A549 treated with dexamethasone at 1 μM for 4 hours (cell line): ENCODE measurements at places on chromosomes 3 and 15. TPM values are rescaled to one million over a fixed set of nuclear protein-coding genes. Genes with fewer than 3 reads are reported as not detected.

TRIM42 gene
- not detected in 5 replicates for total RNA-seq

ANKUB1 gene
- total RNA-seq: not detected in 5 replicates

HDGFL3 gene
- 59.5 to 72.8 TPM (median 67.3 TPM) in 5 replicates for total RNA-seq

TMEM212 gene
- not detected in 5 replicates for total RNA-seq

TMED3 gene
- 155 to 185 TPM (median 176 TPM) in 5 replicates for total RNA-seq

CSPG4 gene
- 0.06 to 0.18 TPM (median 0.11 TPM) in 5 replicates for total RNA-seq

POC1A gene
- 15.8 to 19.0 TPM (median 18.2 TPM) in 5 replicates for total RNA-seq

SQOR gene
- total RNA-seq: 69.7 to 78.6 TPM (median 74.4 TPM) in 5 replicates

MOBP gene
- 0.03 to 0.15 TPM (median 0.08 TPM) in 5 replicates for total RNA-seq

CHDH gene
- 1.4 to 2.4 TPM (median 1.8 TPM) in 5 replicates for total RNA-seq

CCDC9B gene
- 13.0 to 26.8 TPM (median 19.2 TPM) in 5 replicates for total RNA-seq

ITIH1 gene
- 0.06 TPM in 1 of 5 replicates, not detected in the others for total RNA-seq

PLSCR2 gene
- 0.11 to 0.19 TPM in 2 of 5 replicates, not detected in the others for total RNA-seq

FBXL22 gene
- 0.14 to 0.49 TPM (median 0.27 TPM) in 5 replicates for total RNA-seq

CMSS1 gene
- 47.1 to 60.6 TPM (median 52.3 TPM) in 5 replicates for total RNA-seq

ALS2CL gene
- 4.0 to 10.0 TPM (median 7.3 TPM) in 5 replicates for total RNA-seq

KLHL6 gene
- 0.01 to 0.02 TPM (median 0.01 TPM) in 3 of 5 replicates, not detected in the others for total RNA-seq

PEX5L gene
- 0.05 TPM in 1 of 5 replicates, not detected in the others for total RNA-seq
